Left renal cortex interstitium (tissue), 4 donors: ENCODE measurements at places on chromosomes 11 and 22. TPM values are rescaled to one million over a fixed set of nuclear protein-coding genes. Genes with fewer than 3 reads are reported as not detected.

DNA sequence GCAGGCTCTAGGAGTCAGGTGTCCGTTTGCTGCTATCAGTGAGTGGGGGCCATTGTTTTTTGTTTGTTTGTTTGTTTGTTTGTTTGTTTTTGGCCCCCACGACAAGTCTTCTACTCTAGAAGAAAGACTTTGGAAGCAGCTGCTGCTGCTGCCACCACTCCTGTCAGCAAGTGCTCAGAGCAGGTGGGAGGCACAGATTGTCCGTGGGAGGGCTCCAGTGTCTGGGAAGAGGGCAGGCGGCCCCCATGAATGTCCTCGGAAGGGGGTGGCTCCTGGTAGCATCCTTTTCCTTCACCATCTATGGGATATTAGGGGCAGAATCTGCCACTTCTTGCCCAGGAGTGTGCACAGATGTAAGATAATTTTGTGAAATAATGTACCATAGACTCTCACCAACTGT, 37.8 kb upstream of the YWHAH start:
- no peak for DNase-seq

The BCO2 gene
- 6.2 TPM for polyA plus RNA-seq

GRCh38 chr11:73236205-73236765, 18.2 kb downstream of the P2RY2 start:
- no peak for DNase-seq

The SUSD2 gene
- polyA plus RNA-seq: 14.8 TPM

GRCh38 chr22:28247667-28248363, 328.8 kb upstream of the PITPNB start:
- no peak for DNase-seq

- no peak for DNase-seq
These were observed 11.7 kb upstream of the MOB2 start for GRCh38 chr11:1498262-1498661.

DNA sequence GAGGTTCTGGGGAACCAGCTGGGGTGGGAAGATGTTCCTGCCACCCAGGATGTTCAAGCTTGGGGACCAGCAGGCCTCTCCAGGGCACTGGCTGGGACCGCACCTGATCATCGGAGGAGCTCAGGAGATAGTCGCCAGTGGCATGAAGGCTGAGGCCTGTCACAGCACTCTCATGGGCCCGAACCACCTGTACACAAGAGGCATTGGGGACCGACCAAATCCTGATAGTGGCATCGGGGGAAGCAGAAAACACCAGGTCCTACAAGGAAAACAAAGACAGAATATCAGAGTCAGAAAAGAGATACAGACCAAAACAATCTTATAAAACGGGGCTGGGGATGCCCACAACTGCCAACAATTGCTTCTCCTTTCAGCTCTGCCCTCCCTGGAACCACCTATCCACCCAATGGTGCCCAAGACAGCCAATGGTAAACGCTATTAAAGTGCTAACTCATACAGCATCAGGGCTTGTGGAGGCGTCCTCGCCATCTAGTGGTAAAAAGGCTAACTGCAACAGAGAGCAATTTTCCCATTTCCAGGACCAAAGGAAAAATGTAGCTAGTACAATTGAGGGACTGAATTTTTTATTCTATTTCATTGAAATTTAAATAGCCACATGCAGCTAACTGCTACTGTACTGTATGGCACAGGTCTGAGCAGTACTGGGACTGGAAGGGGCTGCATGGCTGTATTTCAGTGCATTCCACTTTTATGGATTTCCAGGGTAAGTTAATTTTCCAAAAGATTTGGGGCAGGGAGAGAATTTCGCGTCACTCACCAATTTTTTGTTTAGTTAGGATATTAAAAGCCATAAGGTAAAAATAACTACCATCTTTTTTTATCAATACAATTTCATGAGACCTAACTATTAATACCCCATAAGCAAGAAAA, 7.1 kb downstream of the PRPF19 start:
- peak; percentile 45 for DNase-seq

The FAR1 gene
- 61.3 TPM for polyA plus RNA-seq

DNA sequence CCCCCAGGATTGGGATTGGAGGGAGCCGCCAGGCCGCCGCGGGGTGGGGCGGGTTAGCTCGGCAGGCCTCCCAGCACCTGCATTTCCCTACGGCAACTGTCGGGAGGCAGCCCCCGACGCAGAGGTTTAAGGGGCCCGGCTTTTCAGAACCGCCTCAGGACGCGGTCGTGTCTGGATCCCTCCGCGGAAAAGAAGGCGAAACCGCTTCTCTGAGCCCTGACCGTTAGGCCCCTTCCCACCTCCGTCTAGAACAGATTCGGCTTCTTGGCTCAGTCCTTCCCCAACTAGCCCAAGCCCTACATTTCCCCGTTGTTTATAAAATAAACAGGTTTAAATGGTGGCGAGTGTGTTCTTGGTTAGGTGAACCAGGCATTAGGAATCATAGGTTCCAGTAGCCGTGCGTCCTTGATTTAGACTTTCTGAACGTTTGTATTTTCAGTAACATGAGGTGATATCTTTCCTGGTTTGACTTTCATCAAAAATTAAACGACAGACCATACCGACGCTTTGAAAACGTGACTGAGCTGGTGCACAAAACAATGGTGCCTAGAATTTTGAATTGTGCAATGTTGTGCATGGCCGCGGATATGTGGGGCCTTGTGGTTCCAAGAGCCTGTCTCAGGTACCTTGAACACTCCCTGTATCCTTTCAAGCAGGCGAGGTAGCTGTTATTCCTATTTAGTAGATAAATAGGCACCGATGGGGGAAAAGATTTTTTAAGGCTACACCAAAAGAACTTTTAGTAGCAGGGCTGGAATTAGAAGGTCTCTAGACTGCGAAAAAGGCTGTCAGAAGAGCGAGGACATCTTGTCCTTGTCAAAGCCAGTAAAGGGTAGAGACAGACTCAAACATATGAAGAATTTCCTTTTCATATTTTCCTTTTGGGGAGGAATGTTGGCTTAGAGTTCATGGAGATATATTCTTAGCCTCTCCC, 1.2 kb upstream of the HSPA8 start:
- DNase-seq: peak; percentile 65

GRCh38 chr11:73401924-73402833, 26.0 kb downstream of the RELT start:
- no peak for DNase-seq

The STX5 gene
- polyA plus RNA-seq: 55.1 TPM
